ENCODE measurements at places on chromosomes 3 and 15.

DNA sequence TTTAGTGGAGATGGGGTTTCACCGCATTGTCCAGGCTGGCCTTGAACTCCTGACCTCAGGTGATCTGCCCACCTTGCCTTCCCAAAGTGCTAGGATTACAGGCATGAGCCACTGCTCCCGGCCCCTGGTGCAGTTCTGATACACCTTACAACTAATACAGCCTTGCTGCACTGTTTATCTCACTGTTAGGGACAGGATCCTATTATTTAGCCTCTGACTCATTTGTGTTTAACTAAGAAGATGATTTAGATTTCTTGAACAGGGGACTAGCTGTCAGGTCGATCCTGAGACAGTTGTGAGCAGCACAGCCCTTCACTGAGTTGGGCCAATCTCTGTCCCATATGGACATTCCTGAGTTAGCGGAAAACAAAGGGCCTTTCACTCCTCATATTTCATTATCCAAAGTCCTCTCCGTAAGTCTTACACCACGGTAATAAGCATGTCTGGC, 19.2 kb downstream of the GYG1 start:
- peaks cover 60% of the 10 kb centered on the region for H3K36me3 ChIP-seq
- DNase-seq: no peak
- H3K4me1 ChIP-seq: peaks cover 27% of the 10 kb centered on the region
- no peak overlapping the region for H3K27ac ChIP-seq
- H3K27me3 ChIP-seq: no peaks in the 10 kb centered on the region

GRCh38 chr3:142127941-142128658, 21.2 kb downstream of the TFDP2 start:
- H3K27ac ChIP-seq: no peak overlapping the region
- H3K4me1 ChIP-seq: no peaks in the 10 kb centered on the region
- DNase-seq: no peak
- no peaks in the 10 kb centered on the region for H3K36me3 ChIP-seq

DNA sequence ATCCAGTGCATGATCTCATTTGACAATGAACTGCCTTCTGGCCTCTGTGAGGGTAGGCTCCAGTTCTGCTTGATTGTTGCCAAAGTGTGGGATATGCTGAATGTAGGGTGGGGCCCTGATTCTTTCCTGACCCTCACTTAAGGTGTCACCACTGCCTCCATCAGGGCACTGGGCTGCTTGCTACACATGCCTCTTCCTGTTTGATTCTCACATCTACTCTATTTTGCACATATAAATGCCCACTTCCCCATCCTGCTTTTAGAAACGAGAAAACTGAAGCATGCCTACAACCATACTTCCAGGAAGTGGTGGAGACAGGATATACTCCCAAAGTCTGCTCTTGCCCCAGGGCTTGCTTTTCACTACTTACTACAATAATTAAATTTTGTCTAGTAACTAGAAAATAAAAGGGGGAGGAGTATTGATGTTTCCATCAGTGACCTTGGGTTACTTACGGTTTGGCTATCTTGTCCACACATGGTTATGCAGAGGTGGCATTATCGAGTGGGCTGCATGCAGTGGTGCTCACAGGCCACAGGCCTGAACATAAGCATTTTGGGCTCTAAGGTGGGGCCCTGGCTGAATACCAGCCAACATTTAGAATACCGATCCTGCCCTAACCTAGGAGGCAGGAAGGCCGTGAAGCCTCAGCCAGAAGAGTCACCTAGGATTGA, 6.7 kb downstream of the ZDHHC3 start:
- no peak for DNase-seq
- peak overlapping the region; percentile 6 for H3K27ac ChIP-seq
- H3K27me3 ChIP-seq: no peaks in the 10 kb centered on the region
- no peak overlapping the region for H3K4me3 ChIP-seq
- peaks cover 23% of the 10 kb centered on the region for H3K4me1 ChIP-seq
- H3K36me3 ChIP-seq: no peaks in the 10 kb centered on the region

GRCh38 chr15:64697911-64698369, 77.4 kb downstream of the RBPMS2 start:
- H3K27ac ChIP-seq: peak overlapping the region; percentile 9
- H3K4me1 ChIP-seq: peaks cover 52% of the 10 kb centered on the region
- no peak for DNase-seq
- no peak overlapping the region for H3K4me3 ChIP-seq
- peaks cover 17% of the 10 kb centered on the region for H3K36me3 ChIP-seq
- H3K27me3 ChIP-seq: no peaks in the 10 kb centered on the region

DNA sequence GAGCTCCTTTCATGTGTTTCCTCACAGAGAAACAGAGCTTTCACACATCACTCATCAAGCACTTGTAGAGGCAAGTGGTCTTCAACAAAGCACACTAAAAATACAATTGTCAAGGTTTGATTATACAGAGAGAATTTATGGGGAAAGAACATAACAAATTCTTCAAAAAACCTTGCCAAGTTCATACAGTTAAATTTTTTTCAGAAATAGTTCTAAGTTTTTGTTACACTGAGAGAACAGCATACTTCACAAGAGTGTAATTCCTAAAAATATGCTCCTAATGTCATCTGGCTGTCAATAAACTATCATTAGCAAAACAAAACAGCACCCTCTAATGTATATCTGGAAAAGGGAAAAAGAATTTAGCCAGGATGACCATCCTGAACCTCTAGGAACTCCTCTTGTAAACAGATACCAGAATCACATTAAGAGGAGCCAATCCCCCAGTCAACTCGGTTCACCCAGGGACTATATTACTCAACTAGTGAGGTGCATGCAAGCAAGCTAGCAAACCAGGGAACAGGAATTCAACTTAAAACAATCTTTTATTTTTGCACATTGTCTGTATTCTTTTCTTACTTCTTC, 63.3 kb downstream of the RAD18 start:
- H3K36me3 ChIP-seq: peaks cover 7% of the 10 kb centered on the region
- no peak overlapping the region for H3K27ac ChIP-seq
- no peak for DNase-seq
- no peak overlapping the region for H3K4me3 ChIP-seq
- no peaks in the 10 kb centered on the region for H3K27me3 ChIP-seq

DNA sequence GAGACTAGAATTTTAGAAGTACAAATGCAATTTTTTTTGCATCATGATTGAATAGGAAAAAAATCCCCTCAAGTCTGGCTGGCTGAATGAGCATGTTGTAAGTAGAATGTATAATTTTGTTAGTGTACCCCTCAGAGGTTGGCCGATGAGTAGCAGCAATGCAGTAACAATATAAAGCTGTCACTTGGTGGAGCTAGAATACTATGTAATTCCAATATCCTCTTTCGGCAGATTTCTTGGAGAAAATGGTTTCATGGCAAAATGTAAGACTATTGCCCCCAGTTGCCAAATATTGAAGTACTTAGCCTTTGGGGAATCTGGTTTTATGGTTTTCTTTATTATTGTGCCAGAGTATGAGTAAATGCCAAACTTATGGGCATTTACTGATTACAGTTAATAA, 39.8 kb upstream of the SGO1 start:
- no peak for DNase-seq
- H3K27me3 ChIP-seq: no peaks in the 10 kb centered on the region
- no peaks in the 10 kb centered on the region for H3K36me3 ChIP-seq
- H3K4me1 ChIP-seq: no peaks in the 10 kb centered on the region
- no peak overlapping the region for H3K27ac ChIP-seq
- H3K4me3 ChIP-seq: no peak overlapping the region

- no peak for DNase-seq
- no peaks in the 10 kb centered on the region for H3K36me3 ChIP-seq
- no peak overlapping the region for H3K4me3 ChIP-seq
- H3K27me3 ChIP-seq: no peaks in the 10 kb centered on the region
- no peak overlapping the region for H3K27ac ChIP-seq
- no peaks in the 10 kb centered on the region for H3K4me1 ChIP-seq
Measured at GRCh38 chr15:32979710-32980109, 214.8 kb downstream of the FMN1 start.

GRCh38 chr3:138078096-138078495, 37.3 kb downstream of the DZIP1L start:
- H3K27ac ChIP-seq: no peak overlapping the region
- no peaks in the 10 kb centered on the region for H3K36me3 ChIP-seq
- no peak overlapping the region for H3K4me3 ChIP-seq
- DNase-seq: no peak
- peaks cover 4% of the 10 kb centered on the region for H3K27me3 ChIP-seq
- H3K4me1 ChIP-seq: no peaks in the 10 kb centered on the region

- no peaks in the 10 kb centered on the region for H3K36me3 ChIP-seq
- H3K4me1 ChIP-seq: peaks cover 45% of the 10 kb centered on the region
- no peaks in the 10 kb centered on the region for H3K27me3 ChIP-seq
- DNase-seq: no peak
- H3K27ac ChIP-seq: no peak overlapping the region
- peak overlapping the region; percentile 92 for H3K4me3 ChIP-seq
Measured at GRCh38 chr3:125594125-125594524, 1.2 kb downstream of the OSBPL11 start.

- H3K27me3 ChIP-seq: no peaks in the 10 kb centered on the region
- H3K27ac ChIP-seq: no peak overlapping the region
- no peak for DNase-seq
- H3K36me3 ChIP-seq: no peaks in the 10 kb centered on the region
Measured at GRCh38 chr3:43786102-43786501, 95.4 kb downstream of the ABHD5 start.

DNA sequence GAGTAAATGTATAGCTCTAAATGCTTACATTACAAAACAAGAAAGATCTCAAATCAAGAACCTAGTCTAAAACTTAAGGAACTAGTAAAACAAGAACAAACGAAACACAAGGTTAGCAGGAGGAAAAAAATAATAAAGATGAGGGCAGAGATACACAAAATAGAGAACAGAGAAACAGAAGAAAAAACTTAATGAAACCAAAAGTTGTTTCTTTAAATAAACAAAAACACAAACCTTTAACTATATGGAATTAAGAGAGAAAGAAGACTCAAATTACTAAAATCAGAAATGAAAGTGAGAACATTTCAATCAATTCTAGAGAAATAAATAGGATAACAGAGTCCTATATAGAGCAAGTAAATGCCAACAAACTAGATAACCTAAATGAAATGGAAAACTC, 59.6 kb downstream of the DLG1 start:
- no peak overlapping the region for H3K27ac ChIP-seq
- H3K4me1 ChIP-seq: no peaks in the 10 kb centered on the region
- no peak overlapping the region for H3K4me3 ChIP-seq
- DNase-seq: no peak

- peak within 1 kb of the TSS; percentile 60 for H3K4me3 ChIP-seq
- DNase-seq: peak; percentile 65
- peaks cover 22% of the 10 kb centered on the region for H3K4me1 ChIP-seq
- peaks cover 21% of the 10 kb centered on the region for H3K36me3 ChIP-seq
- no peaks in the 10 kb centered on the region for H3K27me3 ChIP-seq
Measured at GRCh38 chr3:148991219-148992026, at the start of gene GYG1. Gene GYG1, plus strand, starts transcription at chr3:148991540. Its CDS starts 101 bp downstream, at chr3:148991641.

- H3K27ac ChIP-seq: no peak overlapping the region
- H3K27me3 ChIP-seq: no peaks in the 10 kb centered on the region
- H3K4me1 ChIP-seq: no peaks in the 10 kb centered on the region
- DNase-seq: no peak
Measured at GRCh38 chr3:161568671-161569070, 72.1 kb downstream of the OTOL1 start.

DNA sequence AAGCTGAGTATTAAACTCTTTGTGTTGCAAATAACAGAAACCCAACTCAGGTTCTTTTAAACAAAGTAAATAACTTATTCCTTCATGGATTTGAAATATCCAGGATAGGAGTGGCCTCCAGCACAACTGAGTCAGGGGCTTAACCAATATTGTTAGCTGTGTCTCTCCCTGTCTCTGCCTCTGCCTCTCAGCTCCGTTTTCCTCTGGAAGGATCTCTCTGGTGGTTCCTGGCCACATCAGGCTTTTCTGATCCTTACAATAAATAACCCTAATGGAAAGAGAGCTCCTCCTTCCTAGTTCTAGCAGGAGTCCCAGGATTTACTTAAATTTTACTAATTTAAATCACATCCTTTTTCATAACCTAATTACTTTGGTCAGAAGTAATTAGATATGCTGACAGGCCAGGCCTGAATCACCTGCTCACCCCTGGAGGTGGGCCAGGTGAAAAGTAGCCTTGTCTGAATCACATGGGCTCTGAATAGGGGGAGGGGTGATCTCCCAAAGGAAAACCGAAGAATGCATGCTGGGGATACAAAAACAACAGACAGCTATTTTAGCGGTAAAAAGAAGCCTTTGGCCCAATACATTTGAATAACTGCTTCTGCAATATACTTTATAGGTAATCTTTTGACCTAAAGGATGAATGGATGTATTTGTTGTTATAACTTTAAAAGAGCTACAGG, 75.4 kb downstream of the REC114 start:
- H3K36me3 ChIP-seq: no peaks in the 10 kb centered on the region
- no peaks in the 10 kb centered on the region for H3K4me1 ChIP-seq

GRCh38 chr3:126699011-126699410, 5.0 kb upstream of the CHCHD6 start:
- H3K27ac ChIP-seq: no peak overlapping the region
- peaks cover 11% of the 10 kb centered on the region for H3K27me3 ChIP-seq
- H3K4me3 ChIP-seq: no peak overlapping the region
- no peaks in the 10 kb centered on the region for H3K36me3 ChIP-seq

DNA sequence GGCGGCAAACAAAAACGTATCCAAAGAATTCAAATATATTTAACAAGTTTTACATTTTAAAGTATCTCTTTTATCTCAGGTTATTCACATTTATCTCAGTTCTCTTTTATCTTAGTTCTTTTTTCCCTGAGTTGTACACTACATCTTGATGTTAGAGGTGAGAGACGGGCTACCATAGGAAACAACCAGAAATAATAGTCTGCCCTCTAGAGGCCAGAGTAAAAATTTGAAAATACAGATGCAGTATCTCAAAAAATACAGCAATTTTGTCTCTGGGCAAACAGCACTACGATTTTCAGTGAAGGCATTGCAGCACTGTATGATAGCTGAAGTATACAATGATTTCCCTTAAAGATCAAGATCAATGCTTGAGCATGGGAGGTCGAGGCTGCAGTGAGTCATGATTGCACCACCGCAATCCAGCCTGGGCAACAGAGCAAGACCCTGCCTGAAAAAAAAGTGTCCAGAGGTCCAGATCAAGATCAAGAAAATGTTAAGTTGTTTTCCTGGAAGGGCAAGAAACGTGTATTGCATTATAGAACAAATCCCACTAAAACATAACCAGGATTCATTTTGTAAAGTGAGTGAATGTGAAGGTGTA, 82.6 kb upstream of the ATP11B start:
- no peak for DNase-seq
- H3K27me3 ChIP-seq: no peaks in the 10 kb centered on the region
- H3K4me3 ChIP-seq: no peak overlapping the region
- H3K4me1 ChIP-seq: no peaks in the 10 kb centered on the region

DNA sequence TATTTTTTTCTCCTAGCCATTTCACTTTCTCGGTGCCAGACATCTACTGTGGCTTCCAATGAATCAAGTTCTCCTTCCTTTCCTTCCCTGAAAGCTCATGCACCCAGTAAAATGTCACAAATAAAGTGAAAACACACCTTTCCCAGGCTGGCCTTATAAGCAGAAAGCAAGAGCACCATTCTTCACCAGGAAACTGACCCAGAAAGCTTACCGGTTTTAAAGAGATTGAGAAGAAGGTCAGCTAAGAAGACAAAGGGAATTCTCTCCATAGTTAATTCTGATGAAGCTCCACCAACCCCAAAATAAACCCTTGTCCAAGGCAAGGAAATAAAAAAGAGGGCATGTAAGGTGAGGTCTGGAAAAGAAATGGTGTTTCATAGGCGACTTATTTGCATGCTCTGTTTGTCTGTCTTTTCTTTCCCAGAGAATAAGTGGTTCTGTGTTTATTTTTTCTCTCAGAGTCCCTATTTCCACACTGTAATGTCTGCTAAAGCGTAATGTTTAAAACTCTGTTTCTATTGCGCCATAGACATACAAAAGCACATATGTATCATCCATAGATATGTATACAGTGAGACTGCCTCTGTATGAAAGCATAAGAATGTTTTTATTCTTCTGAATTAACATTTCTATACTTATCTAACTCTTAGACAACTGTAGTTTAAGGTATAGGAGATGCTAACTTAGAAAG, 2.8 kb downstream of the LSAMP start:
- H3K27ac ChIP-seq: no peak overlapping the region
- H3K4me1 ChIP-seq: no peaks in the 10 kb centered on the region
- no peaks in the 10 kb centered on the region for H3K36me3 ChIP-seq
- H3K27me3 ChIP-seq: no peaks in the 10 kb centered on the region
- H3K4me3 ChIP-seq: no peak overlapping the region

Measured in CD4-positive, alpha-beta T cell (primary cell).